ENCODE measurements at places on chromosomes 4 and X.

- DNase-seq, result no peak
Observed at GRCh38 chr4:11483046-11483445, 54.4 kb upstream of the HS3ST1 start.

GRCh38 chr4:119682099-119682498 is 53.5 kb upstream of the PDE5A start:
- no peak for DNase-seq

DNA sequence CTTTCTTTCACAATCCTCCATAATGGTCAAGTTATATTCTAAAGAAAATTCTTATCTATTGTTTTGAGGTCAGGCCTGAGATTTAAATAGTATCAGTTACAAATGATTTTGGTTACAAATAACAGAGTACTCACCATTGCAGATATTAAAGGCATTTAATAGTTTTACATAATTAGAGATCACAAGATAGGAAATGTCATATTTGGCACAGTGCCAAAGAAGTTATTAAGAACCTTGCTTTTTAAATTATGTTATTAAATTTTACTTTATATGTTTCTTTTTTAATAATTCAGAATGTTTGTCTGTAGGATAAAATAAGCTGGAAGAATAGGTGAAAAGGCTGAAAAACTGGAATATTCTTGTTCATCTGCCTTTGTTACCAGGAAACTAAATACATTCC is 1174.7 kb downstream of the PCDH18 start:
- no peak for DNase-seq

DNA sequence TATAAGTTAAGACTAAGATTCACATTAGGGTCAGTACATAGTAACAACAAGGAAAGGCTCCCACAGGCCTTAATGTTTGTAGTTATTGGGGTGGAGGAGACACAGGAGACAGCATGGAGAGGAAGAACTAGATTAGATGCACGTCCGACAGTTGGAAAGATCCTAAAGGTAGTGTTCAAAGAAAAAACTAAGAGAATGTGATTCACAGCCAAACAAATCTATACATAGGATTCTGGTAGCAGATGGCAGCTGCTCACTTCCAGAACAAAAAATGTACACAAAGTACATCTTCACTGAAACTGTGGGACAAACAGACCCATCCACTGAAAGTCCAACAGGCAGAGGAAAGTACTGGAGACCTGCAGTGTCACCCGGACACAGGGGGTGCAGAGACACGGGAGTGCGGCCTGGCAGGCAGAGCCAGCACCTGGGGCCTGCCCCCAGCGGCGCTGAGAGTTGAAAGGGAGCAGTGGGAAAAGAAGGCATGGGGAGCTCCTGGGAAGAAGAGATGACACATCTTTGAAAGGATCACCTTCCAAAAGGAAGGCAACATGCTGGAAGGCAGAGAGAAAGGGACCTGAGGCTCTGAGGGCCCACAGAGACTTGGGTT is 40.0 kb downstream of the NELFA start:
- DNase-seq, result no peak

DNA sequence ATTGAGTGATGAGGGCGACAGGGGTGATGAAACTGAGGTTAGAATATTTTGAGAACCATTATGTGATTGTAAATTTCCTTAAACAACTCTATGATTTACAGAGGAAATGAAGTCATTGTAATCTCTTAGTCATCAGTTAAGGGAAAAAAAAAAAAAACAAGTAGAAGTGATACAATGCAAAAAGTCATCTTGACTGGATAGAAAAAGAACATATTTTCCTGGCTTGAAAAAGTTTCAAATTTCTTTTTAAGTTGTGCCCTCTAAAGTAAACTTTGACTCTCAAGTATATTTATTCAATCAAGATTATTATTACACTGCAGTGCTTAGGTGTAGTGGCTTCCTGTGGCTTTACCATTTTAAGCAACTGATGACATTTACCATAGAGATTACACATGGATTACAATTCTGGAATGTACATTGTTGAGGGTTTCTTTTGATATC is 40.6 kb downstream of the GABRB1 start:
- DNase-seq, result no peak

DNA sequence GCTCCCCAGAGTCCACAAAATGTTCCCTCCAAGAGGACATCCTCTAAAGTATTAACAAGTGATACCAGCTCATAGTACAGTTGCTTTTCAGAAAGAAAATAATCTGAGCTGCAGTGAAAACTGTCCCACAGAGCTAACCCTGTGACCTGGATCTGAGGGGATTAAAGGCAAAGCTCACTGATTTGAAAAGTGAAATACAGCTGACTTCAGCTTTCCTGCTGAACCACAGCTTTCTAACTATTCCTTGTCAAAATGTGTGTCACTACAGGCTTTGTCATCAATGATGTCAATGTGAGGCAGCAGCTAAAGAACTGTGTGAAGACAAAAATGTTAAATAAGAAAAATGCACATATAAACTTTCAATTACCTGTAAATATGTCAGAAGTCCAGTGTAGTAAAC is 36.9 kb downstream of the DCHS2 start:
- DNase-seq, result no peak

DNA sequence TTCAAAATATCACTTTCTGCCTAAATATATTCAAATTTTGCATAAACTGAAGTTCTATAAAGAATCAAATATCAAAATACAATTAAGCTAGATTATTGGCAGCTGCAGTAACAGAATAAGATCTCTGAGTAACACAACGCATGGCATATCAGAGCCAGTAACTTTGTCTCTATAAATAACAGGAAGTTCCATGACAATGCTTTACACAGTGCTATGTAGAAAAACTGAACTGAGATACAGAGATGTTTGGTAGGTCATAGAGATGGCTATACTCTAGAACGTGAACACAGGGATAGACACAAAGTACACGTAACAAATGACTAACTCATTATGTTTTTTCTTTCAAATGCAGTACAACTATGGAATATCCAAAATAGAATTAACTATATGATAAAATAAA is 18.2 kb downstream of the UBE2D3 start:
- no peak for DNase-seq

DNA sequence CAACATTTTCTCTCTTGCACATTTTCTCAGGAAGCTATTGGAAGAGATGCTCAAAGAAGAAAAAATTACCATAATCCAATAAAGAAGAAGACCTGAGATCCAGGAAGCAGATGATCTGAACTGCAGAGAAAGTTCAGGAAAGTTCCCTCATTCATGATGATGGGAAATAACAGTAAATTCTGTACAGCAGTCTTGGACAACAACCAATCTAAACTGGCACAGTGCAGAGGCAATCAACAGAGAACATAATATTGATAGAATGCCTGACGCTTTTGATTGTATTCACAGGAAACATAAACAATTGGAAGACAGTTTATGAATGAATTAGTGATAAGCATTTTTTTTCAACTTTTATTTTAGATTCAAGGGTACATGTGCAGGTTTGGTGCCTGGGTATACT is 428.9 kb downstream of the KCTD8 start:
- DNase-seq, result no peak

DNA sequence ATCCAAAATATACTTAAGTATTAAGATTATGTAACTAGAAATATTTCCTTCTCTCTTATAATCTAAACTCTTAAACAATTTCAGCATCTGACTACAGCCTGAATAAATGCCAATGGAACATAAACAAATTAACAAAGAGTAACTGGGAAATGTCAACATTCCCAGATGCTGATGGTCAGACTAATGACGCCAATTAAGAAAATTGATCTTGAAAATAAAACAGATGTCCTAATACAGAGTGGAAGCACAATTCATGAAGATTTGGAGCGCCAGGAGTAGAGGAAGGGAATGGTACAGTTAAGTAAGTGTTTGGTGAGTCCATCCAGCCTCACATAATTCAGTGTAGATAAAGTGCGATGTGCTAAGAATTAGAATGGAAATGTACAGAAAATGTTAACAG is 203.7 kb upstream of the NWD2 start:
- no peak for DNase-seq

GRCh38 chr4:165539801-165540200 is 161.0 kb downstream of the CPE start:
- DNase-seq, result no peak

- no peak for DNase-seq
Observed at GRCh38 chr4:156888762-156889161, 82.8 kb downstream of the PDGFC start.

Measured in DMS79 treated with DMSO at 0.1 percent for 48 hours (cell line).